ENCODE measurements at places on chromosomes 6 and 20. TPM values are rescaled to one million over a fixed set of nuclear protein-coding genes. Genes with fewer than 3 reads are reported as not detected.

The TBC1D7 gene
- 10.2 TPM for total RNA-seq

The ERMARD gene
- 32.0 TPM for total RNA-seq

The PSORS1C2 gene
- not detected for total RNA-seq

The CPNE1 gene
- total RNA-seq = 50.6 TPM

The AGPAT4 gene
- 18.5 TPM for total RNA-seq

The KPNA5 gene
- total RNA-seq = 10.9 TPM

The TXLNB gene
- 2.0 TPM for total RNA-seq

The CST2 gene
- total RNA-seq = not detected

The PRR18 gene
- total RNA-seq = not detected

The ABT1 gene
- total RNA-seq = 9.3 TPM

The KCNQ5 gene
- not detected for total RNA-seq

The PLG gene
- not detected for total RNA-seq

The APCDD1L gene
- 0.22 TPM for total RNA-seq

The RIN2 gene
- total RNA-seq = 97.2 TPM

The KCNS1 gene
- total RNA-seq = not detected

The LGSN gene
- not detected for total RNA-seq

The DEFB124 gene
- total RNA-seq = not detected

The TSHZ2 gene
- total RNA-seq = 40.1 TPM
